ENCODE measurements at places on chromosomes 12 and 14.

GRCh38 chr12:111269718-111270117, 99.2 kb downstream of the PHETA1 start:
- no peak for DNase-seq

- peak; percentile 69 for DNase-seq
Observed at GRCh38 chr12:27383429-27384260, 51.0 kb downstream of the BMAL2 start.

- DNase-seq = no peak
Observed at GRCh38 chr12:65147312-65147905, 22.0 kb upstream of the LEMD3 start.

- no peak for DNase-seq
Observed at GRCh38 chr14:66696326-66696725, 188.4 kb downstream of the GPHN start.

DNA sequence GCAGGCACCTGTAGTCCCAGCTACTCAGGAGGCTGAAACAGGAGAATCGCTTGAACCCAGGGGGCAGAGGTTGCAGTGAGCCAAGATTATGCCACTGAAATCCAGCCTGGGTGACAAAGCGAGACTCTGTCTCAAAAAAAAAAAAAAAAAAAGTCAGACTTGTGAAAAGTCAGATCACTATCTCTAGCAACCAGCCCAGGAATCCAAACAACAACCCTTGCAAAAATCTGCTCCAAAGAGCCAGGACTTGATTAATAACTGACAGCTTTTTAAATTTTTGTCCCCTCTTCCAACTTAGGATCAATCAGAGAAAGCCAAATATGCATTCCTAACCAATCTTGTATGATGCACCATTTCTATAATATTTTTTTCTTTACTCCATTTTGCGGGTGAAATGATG, 7.7 kb upstream of the NFATC4 start:
- DNase-seq = no peak

- no peak for DNase-seq
Observed at GRCh38 chr12:50599366-50600095, 94.7 kb downstream of the DIP2B start.

All from epithelial cell of prostate (primary cell).